Naive thymus-derived CD8-positive, alpha-beta T cell (primary cell): ENCODE measurements at places on chromosomes 3 and 15.

DNA sequence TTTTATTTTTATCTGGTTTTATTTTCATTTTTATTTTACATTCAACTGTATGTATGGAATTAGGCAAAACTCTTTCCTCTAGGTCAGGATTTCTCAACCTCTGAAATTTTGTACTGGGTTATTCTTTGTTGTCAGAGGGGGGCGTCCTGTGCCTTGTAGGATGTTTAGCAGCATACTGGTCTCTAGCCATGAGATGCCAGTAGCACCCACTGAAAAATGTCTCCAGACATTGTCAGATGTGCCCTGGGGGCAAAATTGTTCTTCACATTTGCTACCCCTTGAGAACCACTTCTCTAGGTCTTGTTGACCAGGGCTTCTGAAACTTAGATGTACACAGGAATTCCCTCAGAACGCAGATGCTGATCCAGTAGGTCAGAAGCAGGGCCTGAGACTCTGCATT is 5.4 kb downstream of the CHRNA5 start:
- H3K36me3 ChIP-seq, result no peaks in the 10 kb centered on the region
- DNase-seq, result no peak
- peaks cover 13% of the 10 kb centered on the region for H3K27me3 ChIP-seq
- H3K27ac ChIP-seq, result no peak overlapping the region
- peaks cover 10% of the 10 kb centered on the region for H3K4me1 ChIP-seq
- H3K4me3 ChIP-seq, result no peak overlapping the region

- no peak for DNase-seq
- H3K4me1 ChIP-seq, result no peaks in the 10 kb centered on the region
- no peaks in the 10 kb centered on the region for H3K36me3 ChIP-seq
- H3K27ac ChIP-seq, result no peak overlapping the region
- H3K4me3 ChIP-seq, result no peak overlapping the region
These were observed 9.3 kb upstream of the GBE1 start for GRCh38 chr3:81770710-81771109.

- H3K36me3 ChIP-seq, result peaks cover 58% of the 10 kb centered on the region
- H3K27ac ChIP-seq, result peak overlapping the region; percentile 70
- H3K27me3 ChIP-seq, result no peaks in the 10 kb centered on the region
- DNase-seq, result no peak
- H3K4me3 ChIP-seq, result no peak overlapping the region
- H3K4me1 ChIP-seq, result peaks cover 35% of the 10 kb centered on the region
These were observed 59.6 kb downstream of the CCDC66 start for GRCh38 chr3:56616478-56617006.

DNA sequence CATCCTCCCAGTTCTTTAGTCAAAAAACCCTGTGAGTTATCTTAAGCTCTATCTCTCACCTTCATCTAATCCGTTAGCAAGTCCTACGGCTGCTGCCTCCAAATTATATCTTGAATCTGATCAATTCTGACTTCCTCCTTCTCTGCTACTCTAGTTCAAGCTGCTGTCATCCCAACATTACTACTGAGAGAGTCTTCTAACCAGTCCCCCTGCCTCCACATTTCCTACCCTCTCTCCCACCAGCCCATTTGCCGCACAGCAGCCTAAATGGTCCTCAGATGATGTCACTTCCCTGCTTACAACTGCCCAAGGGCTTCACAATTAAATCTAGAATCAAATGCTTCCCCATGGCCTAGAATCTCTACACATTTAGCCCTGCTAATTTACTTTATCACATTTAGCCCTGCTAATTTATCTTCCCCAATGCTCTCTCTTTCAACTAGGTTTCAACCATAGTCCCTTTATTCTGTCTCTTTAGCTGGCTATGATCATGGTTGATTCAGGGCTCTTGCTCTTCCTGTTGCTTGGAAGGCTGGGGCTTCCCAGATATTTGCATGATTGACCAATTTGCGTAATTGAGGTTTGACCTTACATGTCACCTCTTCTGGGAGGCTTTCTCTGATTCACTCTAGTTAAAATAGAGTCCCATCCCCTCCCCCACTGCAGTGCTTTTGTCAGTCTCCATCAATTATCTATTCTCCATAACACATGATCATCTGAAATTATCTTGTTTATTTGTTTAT is 11.0 kb upstream of the ARL14 start:
- DNase-seq, result no peak
- peaks cover 7% of the 10 kb centered on the region for H3K27me3 ChIP-seq
- no peaks in the 10 kb centered on the region for H3K4me1 ChIP-seq
- no peaks in the 10 kb centered on the region for H3K36me3 ChIP-seq

GRCh38 chr15:58571491-58571890 is 139.7 kb downstream of the LIPC start:
- H3K27me3 ChIP-seq, result no peaks in the 10 kb centered on the region
- no peak overlapping the region for H3K4me3 ChIP-seq
- H3K4me1 ChIP-seq, result peaks cover 13% of the 10 kb centered on the region
- DNase-seq, result no peak
- no peaks in the 10 kb centered on the region for H3K36me3 ChIP-seq

- no peak overlapping the region for H3K4me3 ChIP-seq
- no peaks in the 10 kb centered on the region for H3K27me3 ChIP-seq
- H3K4me1 ChIP-seq, result peaks cover 37% of the 10 kb centered on the region
- no peak overlapping the region for H3K27ac ChIP-seq
- no peak for DNase-seq
These were observed 80.9 kb downstream of the TMCC1 start for GRCh38 chr3:129812589-129812988.

- peaks cover 1% of the 10 kb centered on the region for H3K27me3 ChIP-seq
- no peak overlapping the region for H3K4me3 ChIP-seq
- no peaks in the 10 kb centered on the region for H3K36me3 ChIP-seq
- no peaks in the 10 kb centered on the region for H3K4me1 ChIP-seq
- no peak overlapping the region for H3K27ac ChIP-seq
These were observed 209.2 kb upstream of the NR2F2 start for GRCh38 chr15:96121086-96121920.

GRCh38 chr3:81105789-81106488 is 655.5 kb downstream of the GBE1 start:
- no peaks in the 10 kb centered on the region for H3K36me3 ChIP-seq
- no peak overlapping the region for H3K4me3 ChIP-seq
- no peak overlapping the region for H3K27ac ChIP-seq
- no peak for DNase-seq
- no peaks in the 10 kb centered on the region for H3K4me1 ChIP-seq
- H3K27me3 ChIP-seq, result no peaks in the 10 kb centered on the region

GRCh38 chr3:43034200-43034599 is 55.1 kb downstream of the GASK1A start:
- no peaks in the 10 kb centered on the region for H3K27me3 ChIP-seq
- H3K27ac ChIP-seq, result peak overlapping the region; percentile 35
- peaks cover 27% of the 10 kb centered on the region for H3K4me1 ChIP-seq
- DNase-seq, result no peak
- H3K4me3 ChIP-seq, result no peak overlapping the region
- H3K36me3 ChIP-seq, result no peaks in the 10 kb centered on the region

DNA sequence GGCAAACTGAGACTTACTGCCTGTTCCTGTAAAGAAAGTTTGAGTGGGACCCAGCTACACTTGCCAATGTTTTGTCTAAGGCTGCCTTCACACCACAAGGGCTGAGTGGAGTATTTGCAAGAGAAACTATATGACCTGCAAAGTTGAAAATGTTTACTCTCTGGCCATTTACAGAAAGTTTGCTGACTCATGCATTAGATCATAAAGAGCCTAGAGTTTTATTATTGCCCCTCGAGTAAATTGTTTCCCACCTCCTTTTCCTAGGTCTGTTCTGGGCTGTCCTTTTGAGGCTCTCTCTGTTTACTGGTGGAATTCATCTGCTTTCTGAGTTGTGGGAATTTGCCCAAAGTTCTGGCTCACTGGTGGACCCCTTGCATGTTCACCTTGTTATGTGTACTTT is 6.7 kb upstream of the PROK2 start:
- no peaks in the 10 kb centered on the region for H3K36me3 ChIP-seq
- no peaks in the 10 kb centered on the region for H3K27me3 ChIP-seq
- no peak overlapping the region for H3K27ac ChIP-seq
- H3K4me1 ChIP-seq, result no peaks in the 10 kb centered on the region
- no peak overlapping the region for H3K4me3 ChIP-seq

DNA sequence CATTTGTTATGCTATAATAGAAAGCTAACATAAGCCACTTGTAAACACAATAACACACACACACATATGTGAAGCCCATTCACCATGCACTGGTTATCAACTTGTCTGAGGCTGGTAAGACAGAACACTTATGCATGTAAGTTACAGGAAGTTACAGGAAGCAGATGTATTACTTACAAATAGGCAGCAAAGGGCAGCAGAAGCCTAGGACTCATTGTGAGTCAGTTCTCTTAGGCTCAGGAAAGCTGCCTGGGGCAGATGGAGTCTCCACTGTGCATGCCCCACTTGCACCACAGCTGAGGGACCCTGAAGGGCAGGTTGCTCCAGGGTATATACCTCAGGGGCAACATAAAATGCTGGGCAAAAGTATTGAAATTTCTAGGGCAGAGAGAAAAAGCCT is 748.8 kb upstream of the CCDC54 start:
- H3K27ac ChIP-seq, result no peak overlapping the region
- no peak overlapping the region for H3K4me3 ChIP-seq
- no peaks in the 10 kb centered on the region for H3K27me3 ChIP-seq
- no peak for DNase-seq
- H3K4me1 ChIP-seq, result no peaks in the 10 kb centered on the region

- H3K27me3 ChIP-seq, result no peaks in the 10 kb centered on the region
- peaks cover 40% of the 10 kb centered on the region for H3K4me1 ChIP-seq
- H3K4me3 ChIP-seq, result peak overlapping the region; percentile 96
- no peaks in the 10 kb centered on the region for H3K36me3 ChIP-seq
- DNase-seq, result peak; percentile 69
These were observed 399 bp downstream of the MYO9A start for GRCh38 chr15:72117486-72118016.

- no peak overlapping the region for H3K27ac ChIP-seq
- peak overlapping the region; percentile 57 for H3K4me3 ChIP-seq
- peaks cover 4% of the 10 kb centered on the region for H3K4me1 ChIP-seq
- H3K36me3 ChIP-seq, result no peaks in the 10 kb centered on the region
- H3K27me3 ChIP-seq, result peaks cover 11% of the 10 kb centered on the region
These were observed 84.8 kb upstream of the FOXB1 start for GRCh38 chr15:59918994-59919951.

DNA sequence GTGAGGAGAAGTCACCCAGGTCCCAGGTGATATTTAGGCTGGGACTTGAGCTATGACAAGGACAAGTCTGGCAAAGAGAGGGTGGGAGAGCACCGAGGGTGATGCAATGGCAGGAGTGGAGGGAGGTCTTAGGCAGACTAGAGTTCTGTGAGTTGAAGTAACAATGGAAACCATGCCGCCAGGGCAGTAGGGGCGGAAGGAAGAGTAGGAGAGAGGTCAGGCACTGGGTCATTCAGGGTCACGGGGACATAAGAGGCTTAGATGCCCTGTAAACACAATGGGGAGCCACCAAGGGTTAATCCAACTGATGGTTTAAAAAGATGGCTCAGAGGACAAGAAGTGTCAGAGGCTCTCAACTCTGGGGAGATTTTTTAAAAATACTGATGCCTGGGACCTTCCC is 199.7 kb upstream of the LRTM1 start:
- no peak overlapping the region for H3K27ac ChIP-seq
- no peaks in the 10 kb centered on the region for H3K4me1 ChIP-seq
- H3K36me3 ChIP-seq, result no peaks in the 10 kb centered on the region
- no peak overlapping the region for H3K4me3 ChIP-seq
- no peaks in the 10 kb centered on the region for H3K27me3 ChIP-seq
- no peak for DNase-seq

- H3K27me3 ChIP-seq, result peaks cover 9% of the 10 kb centered on the region
- no peaks in the 10 kb centered on the region for H3K4me1 ChIP-seq
- H3K4me3 ChIP-seq, result no peak overlapping the region
These were observed 12.1 kb downstream of the EPHB1 start for GRCh38 chr3:134807189-134807588.

- H3K27me3 ChIP-seq, result no peaks in the 10 kb centered on the region
- H3K36me3 ChIP-seq, result peaks cover 39% of the 10 kb centered on the region
- no peak overlapping the region for H3K27ac ChIP-seq
- H3K4me1 ChIP-seq, result no peaks in the 10 kb centered on the region
- H3K4me3 ChIP-seq, result no peak overlapping the region
These were observed 186.3 kb downstream of the MCTP2 start for GRCh38 chr15:94417501-94418293.

- peaks cover 23% of the 10 kb centered on the region for H3K27me3 ChIP-seq
- H3K4me1 ChIP-seq, result peaks cover 5% of the 10 kb centered on the region
- H3K36me3 ChIP-seq, result no peaks in the 10 kb centered on the region
These were observed 20.4 kb downstream of the TERC start for GRCh38 chr3:169744366-169745054.

DNA sequence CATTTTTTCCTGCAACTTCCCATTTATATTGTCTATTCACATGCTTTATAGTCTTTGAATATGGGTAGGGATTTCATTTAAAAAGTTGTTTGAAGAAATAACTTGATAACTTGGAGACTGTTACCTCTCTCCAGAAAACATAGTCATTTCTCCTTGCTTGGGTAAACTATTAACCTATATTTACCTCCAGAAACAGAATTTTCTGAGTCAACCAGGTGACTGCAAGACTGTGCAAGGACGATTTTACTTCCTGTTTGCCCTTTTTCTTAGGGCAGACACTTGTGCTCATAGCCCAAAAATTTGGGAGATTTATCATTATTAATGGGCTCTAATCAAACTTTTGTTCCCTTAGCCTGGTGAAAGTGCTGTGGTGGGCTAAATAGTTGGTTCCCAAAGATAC is 14.3 kb upstream of the MOBP start:
- no peak for DNase-seq
- no peak overlapping the region for H3K4me3 ChIP-seq
- H3K4me1 ChIP-seq, result peaks cover under 1% of the 10 kb centered on the region

- no peak overlapping the region for H3K4me3 ChIP-seq
- H3K27me3 ChIP-seq, result no peaks in the 10 kb centered on the region
- no peak for DNase-seq
- no peaks in the 10 kb centered on the region for H3K36me3 ChIP-seq
These were observed 560.8 kb upstream of the RGMA start for GRCh38 chr15:93649691-93650235.

- H3K27me3 ChIP-seq, result no peaks in the 10 kb centered on the region
- no peak overlapping the region for H3K4me3 ChIP-seq
- H3K27ac ChIP-seq, result no peak overlapping the region
- no peaks in the 10 kb centered on the region for H3K4me1 ChIP-seq
- DNase-seq, result no peak
- H3K36me3 ChIP-seq, result no peaks in the 10 kb centered on the region
These were observed 523.6 kb upstream of the MCTP2 start for GRCh38 chr15:93707751-93708150.

DNA sequence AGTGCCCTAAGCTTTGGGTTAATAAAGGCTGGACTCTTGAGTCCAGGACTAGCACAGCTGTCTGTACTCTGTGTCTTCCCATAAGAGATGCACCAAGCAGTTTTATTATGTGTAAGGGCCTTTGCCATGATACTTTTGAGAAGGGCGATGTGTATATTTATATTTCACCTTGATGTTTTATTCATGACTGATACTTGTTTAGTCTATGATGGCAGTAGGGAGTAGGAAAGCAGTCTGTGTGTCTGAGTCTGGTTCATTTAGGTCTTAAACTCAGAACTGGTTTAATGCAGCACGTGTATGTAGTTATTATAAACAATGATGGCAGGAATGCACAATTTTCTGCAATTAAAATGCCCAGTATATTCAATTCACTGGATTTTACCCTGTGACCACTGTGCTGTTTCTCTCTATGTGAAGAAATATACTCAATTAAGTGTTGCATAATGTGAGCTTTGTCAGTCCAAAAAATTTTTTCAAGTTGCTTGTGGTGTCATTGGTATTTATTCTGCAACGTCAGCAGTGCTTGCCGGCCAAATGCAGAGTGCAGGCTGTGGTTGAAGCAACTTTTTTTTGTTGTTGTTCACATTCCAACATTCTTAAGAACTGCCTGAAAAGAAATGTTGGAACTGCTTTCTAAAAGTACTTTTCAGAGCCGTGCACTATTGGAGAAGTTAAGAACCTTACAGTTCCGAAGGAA is 423.7 kb upstream of the SEMA6D start:
- H3K27me3 ChIP-seq, result no peaks in the 10 kb centered on the region
- H3K4me1 ChIP-seq, result no peaks in the 10 kb centered on the region
- no peak for DNase-seq
- H3K4me3 ChIP-seq, result no peak overlapping the region
- H3K27ac ChIP-seq, result no peak overlapping the region
